Hepatocyte (in vitro differentiated cells): ENCODE measurements at places on chromosomes 4 and X. TPM values are rescaled to one million over a fixed set of nuclear protein-coding genes. Genes with fewer than 3 reads are reported as not detected.
A peak's percentile ranks its signal among the peaks of the same experiment; 100 is the strongest.

ANKRD50 gene
- total RNA-seq = 33.7 and 37.4 TPM in 2 replicates

PRDM8 gene
- total RNA-seq = 0.40 and 1.8 TPM in 2 replicates

GRCh38 chrX:57137501-57137900, 304 bp upstream of the SPIN2A start:
- no peaks in the 10 kb centered on the region for H3K4me1 ChIP-seq
- DNase-seq = peak; percentile 23
- H3K27ac ChIP-seq = peak overlapping the region; percentile 76
- H3K27me3 ChIP-seq = no peaks in the 10 kb centered on the region

SRPK3 gene
- total RNA-seq = 0.08 and 0.20 TPM in 2 replicates

DNA sequence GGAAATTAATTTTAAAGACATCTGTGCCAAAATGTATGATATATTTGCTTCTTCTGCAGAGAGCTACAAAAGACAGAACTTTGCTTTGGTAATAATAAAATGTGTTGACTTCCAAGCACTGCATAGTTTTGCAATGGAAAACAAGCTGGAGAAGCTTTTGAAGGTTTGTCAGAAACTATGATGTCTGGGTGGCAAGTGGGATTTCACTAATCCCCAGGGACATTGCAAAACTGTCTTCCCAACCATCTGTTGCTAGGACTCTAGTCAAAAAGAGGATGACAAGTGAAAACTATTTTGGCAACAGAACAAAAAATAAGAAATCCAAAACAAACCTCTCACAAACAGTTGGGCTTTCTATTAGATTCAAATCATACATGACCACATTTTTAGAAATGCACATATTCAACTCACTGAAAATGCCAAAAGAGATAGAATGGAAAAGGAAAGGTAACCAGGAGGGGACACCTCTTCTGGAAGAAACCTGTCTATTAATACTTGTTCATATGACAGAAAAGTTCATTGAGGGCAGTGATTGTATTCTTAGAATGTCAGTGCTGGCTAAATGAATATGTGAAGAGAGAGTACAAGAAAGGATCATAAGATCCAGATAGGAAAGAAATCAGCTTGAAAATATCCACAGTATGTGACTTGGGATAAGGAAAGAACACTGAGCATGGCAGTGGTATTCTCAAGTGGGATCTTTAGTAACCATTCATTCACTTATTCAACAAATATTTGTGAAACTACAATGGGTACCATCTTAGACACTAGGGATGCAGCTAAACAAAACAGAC, 228.0 kb downstream of the RASL11B start:
- DNase-seq = peak; percentile 14
- H3K27ac ChIP-seq = no peak overlapping the region
- no peaks in the 10 kb centered on the region for H3K4me1 ChIP-seq
- no peak overlapping the region for H3K4me3 ChIP-seq
- no peaks in the 10 kb centered on the region for H3K27me3 ChIP-seq

DCHS2 gene
- total RNA-seq = 0.32 and 1.7 TPM in 2 replicates

GRCh38 chr4:1232661-1233621, 16.0 kb downstream of the CTBP1 start:
- no peak overlapping the region for H3K4me3 ChIP-seq
- no peaks in the 10 kb centered on the region for H3K27me3 ChIP-seq
- H3K4me1 ChIP-seq = peaks cover 14% of the 10 kb centered on the region
- no peaks in the 10 kb centered on the region for H3K36me3 ChIP-seq
- DNase-seq = peak; percentile 66

- H3K4me1 ChIP-seq = peaks cover 3% of the 10 kb centered on the region
- H3K27me3 ChIP-seq = no peaks in the 10 kb centered on the region
- H3K27ac ChIP-seq = no peak overlapping the region
- H3K4me3 ChIP-seq = no peak overlapping the region
- no peaks in the 10 kb centered on the region for H3K36me3 ChIP-seq
Observed at GRCh38 chr4:99640676-99641075, 17.0 kb downstream of the C4orf54 start.

DNA sequence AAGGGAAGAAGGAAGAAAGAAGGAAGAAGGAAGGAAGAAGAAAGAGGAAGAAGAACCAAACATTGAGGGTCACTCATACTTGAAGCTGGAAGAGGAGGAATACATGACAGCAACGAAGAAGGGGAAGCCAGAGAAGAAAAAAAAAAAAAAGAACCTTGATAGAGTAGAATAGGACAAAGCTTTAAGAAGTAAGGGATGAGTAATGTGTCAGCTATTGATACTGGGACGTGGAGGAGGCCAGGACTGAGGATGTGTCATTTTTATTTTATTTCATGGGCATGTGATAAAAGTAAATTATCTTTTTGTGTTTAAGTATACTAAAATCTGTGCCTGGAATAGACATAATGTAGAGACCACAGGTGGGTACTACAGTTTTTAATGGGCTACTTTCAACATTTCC, 6.4 kb downstream of the EDA2R start:
- no peaks in the 10 kb centered on the region for H3K36me3 ChIP-seq
- H3K27me3 ChIP-seq = no peaks in the 10 kb centered on the region
- no peak for DNase-seq
- no peak overlapping the region for H3K4me3 ChIP-seq
- H3K27ac ChIP-seq = no peak overlapping the region
- no peaks in the 10 kb centered on the region for H3K4me1 ChIP-seq

SASH3 gene
- 0.67 and 0.76 TPM in 2 replicates for total RNA-seq

DNA sequence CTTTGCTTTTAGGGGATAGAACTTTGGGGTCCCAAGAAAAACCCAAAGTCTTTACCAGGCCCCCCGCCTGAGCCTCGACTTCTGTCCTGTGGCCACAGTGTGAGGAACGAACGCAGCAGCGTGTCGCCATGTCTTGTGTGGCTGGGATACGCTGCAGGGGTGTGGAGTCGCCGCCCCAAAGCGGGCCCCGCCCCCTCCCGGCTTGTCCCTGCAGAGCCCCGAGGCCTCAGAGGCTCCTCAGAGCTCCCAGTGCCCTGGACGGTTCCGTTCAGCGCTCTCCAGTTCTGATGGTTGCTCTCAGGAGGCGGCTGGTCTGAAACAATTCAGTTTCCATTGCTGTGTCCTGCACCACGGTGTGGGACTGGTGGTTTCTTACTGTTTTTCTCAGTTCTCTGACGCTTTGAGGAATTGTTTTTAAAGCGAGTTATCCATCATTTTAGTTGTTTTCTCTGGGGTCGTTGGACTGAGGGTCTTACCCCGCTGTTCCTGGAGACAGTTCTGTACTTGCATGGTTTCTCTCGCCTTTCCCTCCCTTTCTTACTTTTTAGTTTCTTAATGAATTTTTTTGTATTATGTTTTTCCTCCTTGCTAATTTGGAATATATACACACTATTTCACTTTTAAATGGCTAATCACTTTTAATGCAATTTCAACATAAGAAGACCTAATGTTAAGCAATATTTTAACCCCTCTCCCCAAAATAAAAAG, 1.6 kb upstream of the IDUA start:
- H3K4me1 ChIP-seq = peaks cover 13% of the 10 kb centered on the region
- H3K27ac ChIP-seq = no peak overlapping the region
- no peaks in the 10 kb centered on the region for H3K27me3 ChIP-seq
- DNase-seq = peak; percentile 85
- H3K4me3 ChIP-seq = peak overlapping the region; percentile 3
- H3K36me3 ChIP-seq = no peaks in the 10 kb centered on the region

WDR44 gene
- total RNA-seq = 9.7 and 12.6 TPM in 2 replicates

GRCh38 chr4:39237179-39237578, 54.9 kb downstream of the WDR19 start:
- H3K36me3 ChIP-seq = no peaks in the 10 kb centered on the region
- no peak overlapping the region for H3K4me3 ChIP-seq
- H3K4me1 ChIP-seq = no peaks in the 10 kb centered on the region
- H3K27ac ChIP-seq = peak overlapping the region; percentile 72
- DNase-seq = peak; percentile 53

CT55 gene
- total RNA-seq = 0.17 TPM in 1 of 2 replicates, not detected in the other
